Fibroblast of lung (primary cell): ENCODE measurements at places on chromosomes 2 and 18.

DNA sequence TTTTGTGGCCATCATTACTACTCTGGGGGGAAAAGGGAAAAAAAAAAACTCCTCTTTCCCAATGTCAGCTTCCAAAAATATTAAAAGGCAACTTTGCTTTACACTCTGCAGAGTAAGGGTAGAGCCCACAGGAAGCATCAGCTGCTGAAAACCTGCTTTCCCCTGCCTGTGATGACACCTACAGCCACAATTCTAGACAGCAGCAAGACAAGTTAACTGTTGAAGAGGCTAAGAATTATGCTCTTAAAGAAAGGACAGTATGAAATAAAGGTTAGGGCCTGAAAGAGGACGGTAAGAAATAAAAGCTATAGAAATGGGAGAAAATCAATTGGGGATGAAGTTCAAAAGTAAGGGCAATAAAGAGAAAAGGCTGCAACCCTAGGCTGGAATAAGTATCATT lies 3.0 kb downstream of the PDE11A start:
- DNase-seq = peak; percentile 10

GRCh38 chr2:109560265-109560664 lies 53.5 kb downstream of the SEPTIN10 start:
- no peak for DNase-seq

- no peak for DNase-seq
Observed at GRCh38 chr2:71665168-71666093, 212.1 kb downstream of the DYSF start.

DNA sequence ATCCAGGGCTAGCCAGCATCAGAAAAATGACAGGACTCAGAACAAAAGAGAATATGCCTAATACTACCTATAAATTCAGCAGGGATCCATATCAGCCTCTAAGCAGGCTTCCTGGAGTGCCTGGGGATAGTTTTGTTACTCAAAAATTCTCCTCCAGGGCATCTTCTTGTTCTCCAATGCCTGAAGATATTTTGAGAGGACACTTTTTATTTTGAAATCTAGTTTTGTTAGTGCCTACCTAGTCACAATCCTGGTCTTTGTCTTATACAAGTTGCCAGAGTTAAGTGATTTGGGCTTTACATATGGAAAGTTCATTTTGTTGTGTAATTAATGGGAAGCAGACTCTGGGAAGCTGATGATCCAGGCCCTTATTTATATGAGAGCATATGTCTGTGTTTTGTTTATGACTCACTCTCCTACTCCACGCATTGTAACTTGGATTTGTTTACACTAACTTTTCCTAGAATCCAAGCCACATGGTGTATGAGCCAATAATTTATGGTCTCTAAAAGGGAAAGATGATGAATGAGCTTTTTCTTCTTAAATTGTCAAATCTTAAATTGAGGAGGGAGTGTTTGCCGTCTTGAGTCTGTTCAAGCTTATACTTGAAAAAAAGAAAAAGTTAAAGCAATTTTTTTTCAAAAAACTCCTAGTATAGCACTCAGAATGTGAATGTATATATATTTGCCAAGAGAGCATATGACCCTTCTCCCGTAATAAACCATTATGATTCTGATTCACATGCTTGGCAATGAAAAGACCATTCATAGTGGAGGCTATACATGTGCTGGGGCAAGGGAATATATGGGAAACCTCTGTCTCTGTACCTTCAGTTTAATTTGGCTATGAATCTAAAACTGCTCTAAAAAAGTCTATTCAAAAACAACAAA lies 370.3 kb downstream of the SETBP1 start:
- DNase-seq = peak; percentile 98
